ENCODE measurements at places on chromosomes 7 and 10.

DNA sequence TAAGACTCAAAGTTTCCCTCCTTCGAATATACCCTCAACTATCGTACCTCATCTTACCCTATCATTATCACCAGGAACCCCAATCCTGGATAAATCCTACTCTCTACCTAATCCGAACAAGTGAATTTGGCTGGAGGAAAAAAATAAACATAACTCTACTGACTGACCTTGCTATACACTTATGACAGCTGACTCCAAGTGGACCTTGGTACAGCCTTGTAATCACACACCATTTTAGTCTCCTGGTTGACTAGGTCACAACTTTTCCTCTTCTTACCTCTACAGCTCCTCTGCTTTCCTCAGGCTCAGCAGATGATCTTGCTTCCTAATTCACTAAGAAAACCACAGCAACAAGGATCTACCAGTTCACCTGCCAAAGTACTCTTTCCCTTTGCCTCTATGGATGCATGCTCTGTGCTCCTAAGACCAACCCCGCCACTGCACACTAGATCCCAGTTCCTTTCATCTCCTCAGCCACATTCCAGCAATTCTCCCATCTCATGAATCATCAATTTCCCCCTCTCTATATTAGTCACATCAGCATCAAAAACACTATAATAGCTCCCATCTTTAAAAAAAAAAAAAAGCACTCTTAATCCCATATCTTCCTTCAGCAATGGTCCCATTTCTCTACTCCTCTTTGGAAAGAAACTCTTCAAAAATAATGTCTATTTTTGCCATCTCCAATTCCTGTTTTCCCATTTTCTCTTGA lies 35.5 kb downstream of the COA1 start:
- DNase-seq, result no peak

- no peak for DNase-seq
Measured at GRCh38 chr7:157035302-157035701, 24.8 kb upstream of the MNX1 start.

GRCh38 chr10:86836044-86836443 lies 79.6 kb downstream of the BMPR1A start:
- DNase-seq, result no peak

DNA sequence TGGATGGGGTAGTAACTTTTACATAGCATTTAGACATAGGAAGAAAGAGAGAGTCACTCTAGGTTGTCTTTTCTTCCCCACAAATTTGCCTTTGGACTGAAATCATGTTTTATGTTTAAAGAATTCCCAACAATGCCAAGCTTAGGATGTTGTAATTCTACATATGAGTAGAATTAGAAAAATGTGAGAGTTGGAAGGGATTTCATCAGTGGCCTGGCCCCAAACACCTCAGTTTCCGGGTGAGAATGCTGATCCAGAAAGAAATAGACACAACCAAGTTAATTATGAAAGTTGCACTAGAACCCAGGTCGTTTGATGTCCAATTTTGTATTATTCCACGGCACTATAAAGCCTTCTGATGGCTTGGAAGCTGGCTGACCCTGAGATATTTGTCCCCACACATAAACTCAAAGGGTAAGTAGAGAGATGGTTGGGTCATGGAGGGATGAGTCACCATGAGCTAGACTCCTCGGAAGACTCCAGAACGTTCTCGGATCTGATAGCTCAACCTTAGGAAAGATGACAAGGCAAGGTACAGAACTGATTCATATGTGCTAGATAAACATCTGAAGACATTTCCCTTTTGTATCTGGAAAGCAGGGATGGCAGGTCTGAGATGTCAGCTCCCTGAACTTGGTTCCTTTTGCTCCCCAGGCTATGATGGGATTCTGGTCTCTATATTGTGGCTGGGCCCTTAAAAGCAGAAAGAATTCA lies 48.8 kb upstream of the SLC35B4 start:
- DNase-seq, result no peak

GRCh38 chr7:113099284-113099919 lies 12.8 kb upstream of the GPR85 start:
- DNase-seq, result no peak

- DNase-seq, result no peak
Measured at GRCh38 chr10:96670786-96671185, 49.5 kb downstream of the PIK3AP1 start.

GRCh38 chr7:69732203-69732602 lies 133.9 kb downstream of the AUTS2 start:
- DNase-seq, result no peak

DNA sequence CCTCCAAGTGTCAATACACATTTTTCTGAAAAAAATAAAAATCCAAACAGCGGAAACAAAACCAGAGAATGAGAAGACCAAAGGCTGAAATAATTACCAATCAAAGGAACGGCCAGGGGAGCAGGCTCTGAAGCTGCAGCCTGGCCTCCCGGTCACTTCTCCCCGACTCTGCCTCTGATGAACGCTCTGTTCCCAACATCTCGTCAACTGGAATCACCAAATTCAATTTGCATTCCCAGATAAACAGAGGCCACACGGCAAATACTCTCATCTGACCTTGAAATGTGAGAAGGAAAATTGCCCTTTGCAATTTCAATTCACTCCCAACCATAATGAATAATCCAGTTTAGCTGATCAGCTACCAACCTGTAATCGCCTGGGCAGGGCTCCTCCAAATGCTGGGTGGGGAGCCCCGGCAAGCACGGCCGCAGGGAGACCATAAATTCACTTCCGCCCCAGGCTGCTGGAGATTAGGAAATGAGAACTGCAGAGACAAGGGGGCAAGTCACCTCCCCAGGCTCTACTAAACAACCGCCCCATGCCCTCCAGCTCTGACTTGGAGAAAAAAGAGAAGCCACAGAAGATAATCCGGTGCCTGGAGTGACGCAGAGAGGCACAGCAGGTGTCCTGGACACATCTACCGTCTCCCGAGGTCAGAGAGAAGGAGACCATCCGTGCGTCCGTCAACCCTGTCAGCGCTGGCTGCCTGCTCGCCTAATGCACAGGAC lies 153.2 kb downstream of the MAD1L1 start:
- DNase-seq, result no peak

- no peak for DNase-seq
Measured at GRCh38 chr10:48523820-48524758, 80.8 kb downstream of the ARHGAP22 start.

GRCh38 chr7:142954680-142955268 lies 7.4 kb downstream of the KEL start:
- no peak for DNase-seq

Measured in stimulated activated CD8-positive, alpha-beta memory T cell treated with anti-CD3 and anti-CD28 coated beads, Interleukin-15, amount 100 ng/mL, for 24 hours (primary cell).